ENCODE measurements at places on chromosomes 7 and 10.
A peak's percentile ranks its signal among the peaks of the same experiment; 100 is the strongest.

DNA sequence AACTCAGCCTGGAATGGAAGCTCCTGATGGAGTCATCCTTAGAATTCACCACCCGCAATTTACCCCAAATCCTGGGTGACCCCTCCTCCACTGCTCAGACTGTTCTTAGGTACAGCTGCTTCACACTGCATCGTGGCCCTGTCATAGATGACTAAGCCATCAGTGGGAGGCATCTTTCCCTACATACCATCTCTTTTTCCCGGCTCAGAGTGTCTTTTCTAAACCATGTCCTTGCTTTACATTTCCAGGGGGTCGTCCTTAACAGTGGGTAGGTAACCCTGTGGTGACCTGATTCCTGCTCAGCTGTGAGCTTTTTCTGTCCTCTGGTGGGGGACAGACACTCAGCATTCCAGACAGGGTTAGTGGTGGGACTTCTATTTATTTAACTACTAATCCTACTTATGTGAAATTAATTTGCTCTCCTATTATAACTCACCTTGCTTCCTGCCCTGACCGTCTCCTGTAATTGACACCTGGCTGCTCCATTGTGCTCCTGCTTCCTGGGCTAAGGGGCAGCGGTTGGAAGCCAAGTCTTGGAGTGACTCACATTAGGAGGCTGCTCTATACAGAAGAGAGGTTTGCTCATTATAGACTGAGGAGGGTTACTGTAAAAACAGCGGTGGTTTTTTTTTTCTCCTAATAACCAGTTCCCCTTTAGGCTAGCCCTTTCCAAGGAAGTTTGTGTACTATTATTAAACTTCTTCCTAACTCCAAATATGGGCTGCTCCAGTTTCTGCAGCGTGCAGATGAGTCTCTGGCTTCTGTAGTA is 40.6 kb downstream of the PYROXD2 start:
- DNase-seq, result no peak

DNA sequence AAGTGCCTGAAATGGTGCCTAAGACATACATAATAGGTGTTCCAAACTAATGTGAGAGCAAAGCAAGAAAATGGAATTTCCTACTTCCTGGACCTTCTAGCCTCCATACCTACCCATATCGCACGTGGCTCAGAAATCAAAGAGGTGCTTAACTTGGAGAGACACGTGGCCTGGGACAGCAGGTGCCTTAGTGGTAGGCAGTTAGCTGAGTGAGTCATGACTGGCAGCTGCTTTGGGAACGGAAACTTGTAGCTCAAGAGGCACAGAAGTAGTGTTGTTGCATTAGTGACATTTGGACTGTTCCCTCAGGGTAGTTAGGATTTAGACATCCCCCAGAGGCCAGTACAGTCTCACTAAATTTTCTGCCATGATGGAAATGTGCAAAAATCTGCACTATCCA is 12.0 kb upstream of the BMPER start:
- no peak for DNase-seq

GRCh38 chr10:122171302-122172075 is 99.6 kb upstream of the BTBD16 start:
- DNase-seq, result no peak

- no peak for DNase-seq
Measured at GRCh38 chr7:93943816-93944540, 22.4 kb downstream of the GNG11 start.

DNA sequence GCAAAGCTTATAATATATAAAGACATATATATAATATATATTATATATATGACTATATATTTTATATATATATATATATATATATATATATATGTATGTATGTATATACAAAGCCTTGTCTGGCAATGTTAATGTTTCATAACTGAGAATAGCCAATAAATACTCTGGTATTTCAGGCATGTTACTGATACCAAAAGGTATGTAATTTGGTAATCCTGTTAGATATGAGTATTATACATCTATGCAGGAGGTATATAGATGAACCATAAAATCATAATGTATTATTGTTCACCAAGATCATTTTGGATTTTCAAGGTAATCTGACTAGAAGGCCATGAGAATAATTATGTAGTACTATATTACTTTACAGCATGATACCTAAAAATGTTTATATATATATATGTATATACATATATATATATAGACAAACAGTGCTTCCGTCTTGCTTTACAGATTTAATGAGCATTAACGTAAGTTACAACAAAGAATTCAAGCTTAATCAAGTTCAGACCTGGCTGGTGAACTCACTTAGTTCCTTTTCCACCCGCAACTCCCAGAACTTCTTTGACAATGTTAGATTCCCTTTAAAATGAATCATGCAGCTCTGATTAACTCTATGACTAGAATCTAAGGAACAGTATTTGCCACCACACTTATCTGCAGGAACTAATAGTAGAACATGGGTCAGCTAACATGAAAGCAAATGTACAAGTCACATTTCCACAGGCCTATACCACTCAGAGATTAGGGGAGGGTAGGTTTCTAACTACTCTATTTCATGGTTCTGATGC is 82.7 kb downstream of the SLC25A13 start:
- DNase-seq, result no peak

DNA sequence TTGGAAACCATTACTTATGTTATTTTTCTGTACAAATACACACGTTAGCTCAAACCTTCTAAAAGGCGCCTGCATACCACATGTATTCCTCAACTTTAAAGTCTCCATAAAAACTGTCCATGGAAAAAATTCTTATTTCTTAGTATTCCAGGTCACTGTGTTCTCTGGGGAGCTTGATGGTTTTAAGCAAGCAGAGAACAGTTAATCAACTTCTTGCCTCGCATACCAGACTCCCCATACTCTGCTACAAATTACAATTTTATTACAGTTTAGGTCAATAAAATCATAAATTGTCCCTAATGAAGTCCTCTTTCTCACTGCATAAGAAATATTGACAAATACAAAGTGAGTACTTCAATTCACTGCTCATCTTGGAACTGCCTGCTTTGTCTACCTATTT is 77.0 kb upstream of the GPR22 start:
- no peak for DNase-seq

DNA sequence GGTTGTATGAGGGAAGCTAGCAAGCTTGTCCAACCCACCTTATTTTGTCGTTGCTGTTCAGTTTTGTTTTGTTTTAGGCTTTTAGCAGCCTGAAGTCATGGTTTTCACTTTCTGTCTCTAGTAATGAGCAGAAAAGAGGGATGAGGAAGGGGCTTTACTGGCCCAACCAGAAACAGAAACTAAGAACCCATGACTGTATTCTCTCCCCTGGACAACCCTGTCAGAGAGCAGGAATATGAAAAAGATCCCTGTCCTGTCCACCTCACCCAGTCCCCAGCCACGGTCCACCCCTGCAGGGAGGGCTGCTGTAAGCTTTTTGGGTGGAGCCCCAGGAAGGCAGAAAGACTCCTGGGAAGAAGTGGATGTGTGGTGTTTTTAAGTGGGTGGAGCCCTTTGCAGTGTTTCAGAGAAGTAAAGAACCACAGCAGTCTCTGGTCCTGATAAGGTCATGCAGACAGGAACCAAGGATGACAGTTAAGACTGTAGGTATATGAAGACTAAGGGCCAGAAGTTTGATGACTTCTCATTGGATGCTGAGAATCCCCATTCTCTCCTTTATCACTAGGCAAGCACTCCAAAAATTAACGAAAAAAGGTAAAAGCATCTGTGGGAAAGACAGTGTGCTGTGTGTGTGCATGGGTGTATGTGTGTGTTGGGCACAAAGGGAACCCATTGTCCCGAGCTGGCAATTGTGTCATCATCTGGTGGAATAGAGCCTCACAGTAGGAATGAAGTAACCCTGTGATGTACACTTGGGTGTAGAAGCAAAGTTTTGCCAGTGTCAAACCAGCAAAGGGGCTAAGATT is 13.8 kb downstream of the MRPL32 start:
- DNase-seq, result no peak

DNA sequence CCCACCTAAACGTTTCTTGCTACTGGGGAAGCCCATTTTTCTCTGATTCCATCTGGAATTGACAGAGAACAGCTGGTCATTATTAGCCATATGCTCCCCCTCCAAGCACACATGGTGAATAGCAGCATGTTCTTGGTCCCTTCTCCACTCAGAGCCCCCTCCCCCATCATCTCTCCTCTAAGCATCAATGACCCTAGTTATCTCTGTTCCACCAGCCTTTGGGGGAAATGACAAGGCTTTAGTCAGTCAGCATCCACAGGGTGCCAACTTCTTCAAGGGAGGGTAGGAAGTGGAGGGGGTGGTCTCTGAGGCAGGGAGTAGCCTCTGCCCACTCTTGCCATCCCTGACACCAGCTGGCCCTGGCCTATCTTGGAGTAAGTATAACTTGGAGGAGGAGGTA is 163.1 kb downstream of the UBE2H start:
- no peak for DNase-seq

GRCh38 chr10:68496072-68496471 is 24.3 kb upstream of the DNA2 start:
- no peak for DNase-seq

DNA sequence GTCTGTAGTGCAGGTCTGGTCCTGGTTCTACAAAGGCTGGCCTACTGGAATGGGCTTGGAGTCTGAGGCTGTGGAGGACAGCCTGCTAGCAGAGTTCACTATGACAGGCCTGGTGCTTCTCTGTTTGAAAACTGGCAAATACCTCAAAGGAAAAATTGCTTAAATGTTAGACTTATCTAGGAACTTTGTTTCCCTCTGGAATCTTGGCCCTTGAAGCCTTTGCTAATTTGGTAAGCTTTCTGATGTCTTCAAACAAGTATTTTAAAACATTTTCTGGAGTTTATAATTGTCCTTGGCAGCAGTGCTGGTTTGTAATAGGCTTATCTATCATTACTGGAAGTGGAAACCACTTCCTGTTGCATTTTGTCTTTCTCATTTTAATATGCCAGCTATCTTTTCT is 139.7 kb downstream of the TMEM26 start:
- no peak for DNase-seq

GRCh38 chr7:151883857-151884256 is 6.9 kb upstream of the PRKAG2 start:
- DNase-seq, result no peak

GRCh38 chr7:2761131-2761624 is 73.2 kb downstream of the AMZ1 start:
- no peak for DNase-seq

DNA sequence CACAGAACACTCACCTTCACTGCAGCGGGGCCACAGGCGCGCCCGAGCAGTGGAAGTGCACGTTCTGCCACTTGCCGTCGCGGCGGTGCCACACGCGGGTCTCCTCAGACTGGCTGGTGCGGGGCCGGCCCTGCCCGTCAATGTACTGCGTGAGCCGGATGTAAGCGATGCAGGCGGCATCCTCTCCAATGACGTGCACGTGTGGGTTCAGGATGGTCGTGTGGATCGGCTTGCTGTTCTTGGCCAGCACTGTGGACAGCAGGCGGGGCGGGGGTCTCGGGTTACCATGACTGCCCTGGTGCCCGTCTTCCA is 19.2 kb downstream of the YKT6 start:
- no peak for DNase-seq

DNA sequence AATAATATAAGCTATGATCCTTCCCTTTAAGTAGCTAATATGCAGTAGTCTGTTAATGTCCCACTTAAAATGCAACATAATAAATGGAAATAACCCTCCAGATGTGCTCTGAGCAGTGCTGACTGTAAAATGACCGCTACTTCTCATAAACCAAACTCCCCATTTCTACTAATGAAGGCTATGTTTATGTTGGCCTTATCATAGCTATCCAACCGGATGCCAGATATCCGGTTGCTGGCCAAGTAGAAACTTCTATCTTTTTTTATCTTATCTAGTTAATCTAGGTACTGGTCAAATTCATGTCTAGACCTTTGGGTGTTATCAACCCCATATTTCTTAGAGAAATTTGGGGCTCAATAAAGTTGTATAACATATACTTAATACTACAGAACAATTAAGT is 56.6 kb downstream of the CHRM2 start:
- DNase-seq, result no peak

- DNase-seq, result no peak
Measured at GRCh38 chr7:144006692-144007042, 6.5 kb downstream of the OR6B1 start.

DNA sequence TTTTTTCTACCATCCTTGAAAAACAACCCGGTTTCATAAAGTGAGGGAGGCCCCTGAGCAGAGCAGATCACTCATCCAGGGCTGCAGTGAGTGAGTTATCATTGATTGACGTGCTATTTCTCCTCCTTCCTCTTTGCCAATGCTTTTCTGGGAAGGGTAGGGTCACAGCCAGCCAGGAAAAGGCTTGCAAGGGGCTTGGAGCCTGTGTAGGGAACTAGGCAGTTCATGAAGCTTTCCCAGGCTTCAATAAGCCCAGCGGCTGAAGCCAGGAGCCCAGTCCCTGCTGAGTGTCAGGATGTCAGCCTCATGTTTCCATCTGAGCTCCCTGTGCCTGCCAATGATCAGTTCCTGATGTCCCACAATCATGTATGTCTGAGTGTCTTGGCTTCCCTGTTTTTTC is 584.7 kb downstream of the GALNT17 start:
- no peak for DNase-seq

GRCh38 chr10:104574427-104574826 is 66.7 kb upstream of the SORCS3 start:
- DNase-seq, result no peak

DNA sequence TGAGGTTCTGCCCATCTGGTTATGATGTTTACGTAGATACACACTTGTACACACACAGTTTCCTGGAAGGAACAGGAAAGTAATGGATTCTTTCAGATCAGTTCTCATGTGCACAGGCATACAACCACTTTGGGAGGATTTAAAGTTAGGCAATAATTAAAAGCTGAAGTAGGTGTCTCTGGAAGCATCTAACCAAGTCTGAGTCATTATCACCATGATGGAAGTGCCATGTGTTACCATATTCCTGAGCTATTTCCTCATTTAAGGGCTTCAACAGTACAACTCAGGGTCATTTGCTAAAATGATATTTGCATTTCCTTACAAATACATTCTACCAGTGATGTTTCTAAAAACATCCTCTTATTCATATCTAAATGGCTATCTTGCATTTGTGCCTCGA is 41.4 kb upstream of the BET1 start:
- DNase-seq, result no peak

DNA sequence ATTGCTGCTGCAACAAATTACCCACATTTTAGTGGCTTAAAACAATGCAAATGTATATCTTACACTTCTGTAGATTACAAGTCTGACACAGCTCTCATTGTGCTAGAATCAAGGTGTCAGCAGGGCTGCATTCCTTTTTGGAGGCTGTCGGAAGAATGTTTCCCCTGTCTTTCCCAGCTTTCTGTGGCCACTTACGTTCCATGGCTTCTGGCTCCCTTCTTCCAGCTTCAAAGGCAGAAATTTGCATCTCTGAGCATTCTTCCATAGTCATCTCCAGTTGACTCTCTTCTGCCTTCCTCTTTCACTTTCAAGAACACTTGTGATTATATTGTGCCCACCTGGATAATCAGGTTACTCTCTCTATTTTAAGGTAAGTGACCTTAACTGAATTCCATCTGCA is 125.3 kb downstream of the GPR158 start:
- no peak for DNase-seq

- DNase-seq, result peak; percentile 42
Measured at GRCh38 chr7:137592232-137592896, 248.8 kb upstream of the PTN start.

All from progenitor cell of endocrine pancreas (in vitro differentiated cells).